Activated CD4-positive, alpha-beta memory T cell treated with anti-CD3 and anti-CD28 coated beads for 36 hours (primary cell): ENCODE measurements at places on chromosomes 3 and 15. TPM values are rescaled to one million over a fixed set of nuclear protein-coding genes. Genes with fewer than 3 reads are reported as not detected.

GRCh38 chr3:70994644-70995043 lies 588.9 kb downstream of the FOXP1 start:
- no peak for DNase-seq
- H3K27me3 ChIP-seq: no peaks in the 10 kb centered on the region
- peaks cover 66% of the 10 kb centered on the region for H3K36me3 ChIP-seq
- H3K27ac ChIP-seq: peak overlapping the region; percentile 15
- H3K4me1 ChIP-seq: peaks cover 50% of the 10 kb centered on the region

- H3K36me3 ChIP-seq: no peaks in the 10 kb centered on the region
- H3K27me3 ChIP-seq: no peaks in the 10 kb centered on the region
- no peaks in the 10 kb centered on the region for H3K4me1 ChIP-seq
- no peak for DNase-seq
- H3K27ac ChIP-seq: no peak overlapping the region
These were observed 240.8 kb upstream of the CNTN6 start for GRCh38 chr3:852033-852432.

DNA sequence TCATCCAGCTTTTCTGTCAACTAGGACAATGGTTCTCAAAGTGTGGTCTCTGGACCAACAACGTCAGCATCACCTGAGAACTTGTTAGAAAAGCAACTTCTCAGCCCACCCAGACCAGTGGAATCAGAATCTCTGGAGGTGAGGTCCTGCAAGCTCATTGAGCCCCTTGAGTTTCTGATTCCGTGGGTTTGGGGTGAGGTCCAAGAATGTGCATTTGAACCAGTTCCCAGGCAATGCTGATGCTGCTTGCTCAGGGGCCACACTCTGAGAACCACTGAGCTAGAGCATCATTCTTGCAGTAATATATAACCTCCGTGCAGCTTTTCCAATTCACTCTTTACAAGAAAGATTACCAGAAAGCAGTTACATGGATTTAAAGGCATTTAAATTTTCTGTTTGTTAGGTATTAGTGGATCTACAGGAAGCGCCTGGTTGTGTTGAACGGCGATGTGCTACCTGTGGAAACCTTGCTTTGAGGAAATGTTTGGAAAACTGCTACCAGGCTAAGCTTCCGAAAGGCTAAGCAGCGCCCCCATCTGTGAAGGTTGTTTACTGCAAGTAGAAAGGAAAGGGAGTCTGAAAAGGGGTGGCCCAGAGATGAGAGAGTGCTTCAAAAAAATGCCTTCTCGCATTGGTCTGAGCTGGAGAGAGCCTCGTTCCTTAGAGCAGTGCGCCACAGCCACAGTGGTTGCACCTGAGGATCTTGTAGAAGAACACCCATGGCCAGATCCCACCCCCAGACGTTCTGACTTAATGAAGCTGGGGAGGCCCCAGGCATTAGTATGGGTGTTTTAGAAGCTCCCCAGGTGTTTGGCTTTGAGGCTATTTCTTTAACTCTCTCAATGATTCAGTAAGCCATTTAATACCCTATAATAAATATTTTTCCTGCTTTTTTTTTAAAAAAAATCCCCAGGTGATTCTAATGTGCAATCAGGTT lies 50.0 kb downstream of the RLBP1 start:
- H3K27ac ChIP-seq: no peak overlapping the region
- H3K4me1 ChIP-seq: peaks cover 24% of the 10 kb centered on the region
- no peaks in the 10 kb centered on the region for H3K27me3 ChIP-seq
- H3K4me3 ChIP-seq: no peak overlapping the region
- peaks cover 5% of the 10 kb centered on the region for H3K36me3 ChIP-seq

The ACP3 gene
- not detected for total RNA-seq

The MNS1 gene
- total RNA-seq: 0.10 TPM

The CPLX3 gene
- total RNA-seq: not detected

- DNase-seq: no peak
- no peak overlapping the region for H3K4me3 ChIP-seq
- H3K27ac ChIP-seq: no peak overlapping the region
- H3K4me1 ChIP-seq: peaks cover 4% of the 10 kb centered on the region
These were observed 332.7 kb upstream of the THBS1 start for GRCh38 chr15:39248204-39248603.

The MUSTN1 gene
- 1.1 TPM for total RNA-seq

The REC114 gene
- total RNA-seq: not detected
